ENCODE measurements at places on chromosomes 7 and 10.

GRCh38 chr7:48130658-48131108, 40.6 kb upstream of the ABCA13 start:
- DNase-seq: no peak

DNA sequence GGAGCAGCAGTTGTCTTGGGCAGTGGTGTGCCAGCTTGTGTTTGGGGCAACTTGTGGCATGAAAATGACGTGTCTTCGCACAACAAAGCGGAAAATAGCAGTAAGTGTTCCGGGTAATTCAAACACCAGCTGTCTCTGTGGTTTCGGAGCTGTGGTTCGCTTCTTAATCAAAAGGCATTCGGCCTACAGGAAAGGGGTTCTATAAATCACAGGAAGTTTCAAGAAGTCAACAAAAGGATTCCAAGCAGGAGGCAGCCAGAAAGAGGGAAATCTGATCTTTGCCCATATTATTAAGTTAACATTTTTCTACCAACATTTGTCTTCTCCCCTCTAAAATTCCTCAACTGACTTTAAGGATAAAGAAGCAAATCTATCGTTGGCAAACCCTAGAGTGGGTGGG, 353.4 kb downstream of the FGFR2 start:
- no peak for DNase-seq

DNA sequence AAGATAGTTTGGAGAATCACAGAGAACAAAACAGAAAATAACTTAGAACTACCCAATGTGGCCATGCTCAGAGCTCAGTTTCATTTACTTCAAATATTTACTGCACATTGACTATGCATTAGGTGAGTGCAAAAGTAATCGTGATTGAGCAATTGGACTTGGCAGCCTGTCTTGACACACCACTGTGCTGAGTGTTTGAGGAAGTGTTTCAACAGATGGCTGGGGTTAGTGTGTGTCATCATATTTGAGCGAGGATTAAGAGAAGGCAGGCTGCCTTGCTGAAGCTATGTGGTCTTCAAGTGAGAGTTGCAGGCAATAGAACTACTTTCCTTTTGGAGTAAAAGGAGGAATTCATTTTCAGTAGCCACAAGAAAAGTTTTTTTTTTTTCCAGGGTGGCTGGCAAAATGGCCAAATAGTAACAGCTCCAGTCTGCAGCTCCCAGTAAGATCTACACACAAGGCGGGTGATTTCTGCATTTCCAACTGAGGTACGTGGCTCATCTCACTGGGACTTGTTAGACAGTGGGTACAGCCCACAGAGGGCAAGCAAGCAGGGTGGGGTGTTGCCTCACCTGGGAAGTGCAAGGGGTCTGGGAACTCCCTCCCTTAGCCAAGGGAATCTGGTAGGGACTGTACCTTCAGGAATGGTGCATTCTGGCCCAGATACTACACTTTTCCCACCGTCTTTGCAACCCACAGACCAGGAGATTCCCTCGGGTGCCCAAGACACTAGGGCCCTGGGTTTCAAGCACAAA, 37.6 kb downstream of the AKR1C4 start:
- peak; percentile 86 for DNase-seq

GRCh38 chr10:50335397-50335796, 84.1 kb upstream of the ASAH2 start:
- DNase-seq: no peak

DNA sequence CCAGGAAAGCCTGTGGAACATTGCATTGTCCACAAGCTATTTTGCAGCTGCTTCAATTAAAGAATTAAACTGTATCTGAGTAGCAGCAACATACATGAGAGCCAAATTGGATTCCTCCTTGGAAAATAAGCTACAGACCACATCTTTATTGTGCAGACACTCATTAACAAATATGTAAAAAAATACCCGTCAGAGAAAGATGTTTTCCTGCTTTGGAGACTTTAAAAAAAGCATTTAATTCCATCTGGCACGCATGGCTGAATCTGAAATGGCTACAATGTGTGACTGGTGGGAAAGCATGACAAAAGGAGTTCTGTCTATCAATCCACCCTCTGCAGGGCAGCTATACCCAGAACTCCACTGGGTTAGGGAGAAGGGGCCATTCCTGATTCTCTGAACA, 73.1 kb upstream of the HPS1 start:
- DNase-seq: no peak

DNA sequence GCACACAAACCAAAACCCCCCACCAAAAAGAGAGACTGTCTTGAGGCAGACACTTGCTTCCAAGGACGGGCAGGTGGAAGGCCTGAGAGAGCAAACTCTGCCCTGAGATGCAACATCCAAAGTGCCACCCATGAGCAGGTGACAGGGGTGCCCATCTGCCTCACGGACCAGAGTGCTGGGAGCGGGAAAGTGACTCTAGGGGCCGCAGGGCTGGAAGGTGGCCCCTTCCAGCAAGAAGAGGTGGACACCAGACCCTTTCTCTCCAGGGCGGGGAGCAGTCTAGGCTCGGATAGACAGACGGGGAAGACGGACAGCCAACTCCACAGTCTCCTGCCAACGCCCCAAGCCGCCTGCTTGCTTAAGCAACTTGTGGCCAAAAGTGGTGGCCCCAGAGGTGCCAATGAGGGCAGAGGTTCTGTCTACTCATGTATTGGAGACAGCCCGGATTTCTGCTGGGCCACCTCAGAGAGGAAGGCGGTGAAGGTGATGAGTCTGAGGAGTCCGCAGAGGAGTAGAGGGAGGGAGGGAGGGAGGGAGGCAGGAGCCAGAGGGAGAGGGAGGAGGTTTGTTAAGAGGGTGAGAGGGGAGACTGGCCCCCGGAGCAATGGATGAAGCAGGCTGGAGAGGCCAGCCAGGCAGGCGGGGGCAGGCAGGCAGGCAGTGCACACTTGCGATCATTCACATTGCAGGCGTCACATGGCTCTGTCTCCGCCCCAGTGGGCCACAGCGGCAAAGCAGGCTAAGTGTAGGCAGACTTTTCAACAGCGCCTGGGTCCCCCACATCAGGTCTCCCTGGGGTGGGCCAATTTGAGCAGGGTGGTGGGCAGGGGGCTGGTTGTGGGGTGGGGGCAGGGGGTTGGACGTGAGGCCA, 65.6 kb downstream of the SLC29A4 start:
- DNase-seq: no peak
